ENCODE measurements at places on chromosomes 11 and 22.

- peak; percentile 86 for DNase-seq
Observed at GRCh38 chr22:23591201-23591791, 11.2 kb upstream of the IGLL1 start.

DNA sequence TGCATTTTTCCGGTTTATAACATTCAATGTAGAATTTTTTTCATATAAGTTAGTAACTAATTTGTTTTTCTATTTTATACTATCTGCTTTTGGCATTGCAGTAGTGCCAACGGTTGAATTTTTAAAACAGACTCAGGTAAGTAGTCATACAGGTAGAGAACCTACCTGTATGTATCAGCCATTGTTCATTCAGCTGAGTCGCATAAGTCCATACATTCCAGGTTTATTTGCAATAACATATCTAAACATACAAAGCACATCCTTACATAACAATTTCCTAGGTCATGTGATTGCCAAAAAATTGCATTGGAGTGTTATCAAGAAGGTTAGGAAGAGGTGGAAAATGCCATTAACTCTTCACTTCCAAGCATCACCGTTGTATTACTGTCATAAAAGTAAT, 1059.3 kb upstream of the CNTN5 start:
- no peak for DNase-seq

- DNase-seq = no peak
Observed at GRCh38 chr22:47168900-47169800, 406.7 kb downstream of the TBC1D22A start.

GRCh38 chr11:46338636-46338987, 8.7 kb upstream of the DGKZ start:
- DNase-seq = no peak

GRCh38 chr11:42960521-42961088, 351.2 kb upstream of the API5 start:
- DNase-seq = no peak

- no peak for DNase-seq
Observed at GRCh38 chr11:10118865-10119264, 175.2 kb downstream of the SBF2 start.

DNA sequence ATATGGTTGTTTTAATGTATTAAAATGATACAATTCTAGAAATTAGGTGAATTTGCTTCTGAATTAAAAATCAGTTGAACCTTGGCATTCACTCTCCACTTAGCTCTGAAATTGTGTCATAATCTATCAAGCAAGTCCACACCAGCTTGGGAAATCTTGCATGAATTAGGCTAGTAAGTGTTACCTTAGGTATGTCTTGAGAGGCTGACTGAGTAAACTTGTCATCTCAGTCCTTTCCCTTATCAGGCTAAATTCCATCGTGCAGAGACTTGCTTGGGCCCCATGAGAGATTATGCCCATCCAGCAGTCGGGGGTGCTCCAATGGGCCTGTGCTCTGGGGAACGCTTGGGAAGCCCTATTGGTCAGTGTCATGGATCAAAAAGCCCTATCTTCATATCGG, 33.9 kb upstream of the ST14 start:
- no peak for DNase-seq

DNA sequence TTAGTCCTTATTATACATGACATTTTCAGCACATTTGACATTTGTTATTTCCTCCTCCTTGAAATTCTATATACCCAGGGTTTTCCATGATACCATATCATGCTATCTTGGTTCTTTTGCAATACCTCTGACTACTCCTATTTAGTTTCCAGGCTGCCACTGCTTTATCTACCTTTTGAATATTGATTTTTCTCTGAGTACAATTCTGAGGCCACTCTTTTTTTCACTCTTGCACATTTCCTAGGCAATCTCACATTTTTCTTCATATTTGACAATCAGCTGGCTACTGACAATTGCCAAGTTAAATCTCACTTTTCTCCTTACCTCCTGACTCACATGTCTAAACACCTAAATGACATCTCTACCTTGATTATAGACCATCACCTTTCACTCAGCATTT, 11.9 kb downstream of the SBF2 start:
- DNase-seq = no peak

DNA sequence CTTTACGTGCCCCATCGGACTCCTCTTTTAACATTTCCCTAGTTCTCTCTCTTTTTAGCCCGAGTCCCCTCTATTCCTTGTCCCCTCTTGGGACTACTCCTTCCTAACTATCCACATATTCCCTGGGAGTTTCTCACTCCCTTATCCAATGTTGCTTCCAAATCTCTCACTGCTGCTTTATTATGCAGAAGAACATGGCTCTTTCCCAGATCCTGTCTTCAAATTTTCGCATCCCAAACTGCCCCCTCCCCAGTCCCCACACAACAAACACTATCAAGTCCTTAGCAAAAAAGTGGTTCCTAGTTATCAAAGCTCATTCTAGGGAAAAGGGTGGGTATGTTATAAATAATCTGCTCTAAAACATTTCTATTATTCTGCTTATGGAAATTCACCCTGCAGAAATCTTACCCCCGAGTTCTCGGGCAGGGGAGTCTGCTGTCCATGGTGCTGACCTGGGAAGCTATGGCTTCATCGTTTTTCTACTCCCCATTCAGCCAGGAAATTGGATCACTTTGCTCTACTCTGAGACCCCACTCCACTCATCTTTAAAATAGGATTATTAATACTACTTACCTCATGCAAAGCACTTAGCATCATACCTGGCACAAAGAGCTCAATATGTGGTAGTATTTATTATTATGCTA, 393.5 kb downstream of the BUD13 start:
- no peak for DNase-seq

- DNase-seq = no peak
Observed at GRCh38 chr11:132094598-132094997, 724.2 kb downstream of the NTM start.

GRCh38 chr22:50018608-50019285, 6.2 kb upstream of the IL17REL start:
- DNase-seq = no peak

DNA sequence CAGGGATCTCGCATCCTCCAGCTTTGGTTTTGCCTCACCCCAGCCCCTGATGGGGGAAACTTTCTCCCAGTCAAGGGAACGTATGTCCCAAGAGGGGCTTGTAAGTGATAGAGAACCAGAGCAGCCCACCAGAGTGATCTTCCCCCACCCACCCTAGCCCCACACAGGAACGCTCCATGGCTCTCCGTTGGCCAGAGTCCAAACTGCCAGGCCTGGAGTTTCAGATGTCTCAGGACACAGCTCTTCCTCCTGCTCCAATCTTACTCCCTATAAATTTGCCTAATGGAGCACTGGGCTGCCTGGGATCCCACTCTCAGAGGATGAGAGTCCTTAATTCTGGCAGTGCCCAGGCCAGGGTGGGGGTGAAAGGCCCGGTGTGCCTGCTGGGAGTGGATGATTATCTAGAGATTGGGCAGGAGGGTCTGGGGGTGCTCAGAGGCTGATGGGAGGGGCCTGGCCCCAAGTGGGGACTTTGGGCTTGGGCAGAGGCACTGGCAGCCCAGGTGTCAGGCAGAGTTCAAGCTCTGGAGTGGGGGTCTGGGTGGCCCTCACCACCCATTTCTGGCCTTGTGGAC, 79.9 kb downstream of the WNT7B start:
- no peak for DNase-seq

DNA sequence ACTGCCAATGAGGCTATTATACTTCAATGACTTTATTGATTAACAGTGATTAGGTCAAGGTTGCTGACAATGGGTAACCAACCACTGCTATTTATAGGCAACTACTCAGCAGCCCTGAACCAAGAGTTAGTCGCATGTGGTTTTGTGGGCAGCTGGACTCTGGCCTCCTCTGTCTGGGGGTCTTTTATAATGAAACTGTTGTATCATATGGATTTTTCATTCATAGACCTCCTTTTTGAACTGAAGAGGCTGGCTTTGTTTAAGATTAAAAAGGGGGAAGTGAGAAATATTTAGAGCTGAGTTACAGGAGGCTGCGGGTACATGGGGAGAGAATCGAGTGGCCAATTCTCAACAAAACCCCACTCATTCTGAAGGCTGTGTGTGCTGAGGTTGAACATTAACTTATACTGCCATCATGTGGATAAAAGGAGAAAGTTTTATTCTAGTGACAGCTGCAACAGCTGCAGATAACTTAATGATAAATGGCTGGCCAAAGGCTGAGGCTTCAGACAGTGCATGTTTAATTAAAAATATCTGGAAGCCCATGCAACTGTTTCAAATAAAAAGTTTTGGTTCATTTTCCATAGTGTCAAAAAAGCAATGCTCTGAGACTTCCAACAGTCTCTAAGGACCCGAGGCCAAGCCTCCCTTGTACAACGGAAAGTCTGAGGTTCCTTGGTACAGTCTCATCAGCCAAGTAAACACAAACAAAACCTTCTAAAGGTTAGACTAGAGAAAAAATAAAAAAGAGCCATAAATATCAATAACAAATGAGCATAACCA, 682.6 kb downstream of the KCNA4 start:
- DNase-seq = peak; percentile 67

- no peak for DNase-seq
Observed at GRCh38 chr11:78922859-78923625, 348.4 kb upstream of the NARS2 start.

DNA sequence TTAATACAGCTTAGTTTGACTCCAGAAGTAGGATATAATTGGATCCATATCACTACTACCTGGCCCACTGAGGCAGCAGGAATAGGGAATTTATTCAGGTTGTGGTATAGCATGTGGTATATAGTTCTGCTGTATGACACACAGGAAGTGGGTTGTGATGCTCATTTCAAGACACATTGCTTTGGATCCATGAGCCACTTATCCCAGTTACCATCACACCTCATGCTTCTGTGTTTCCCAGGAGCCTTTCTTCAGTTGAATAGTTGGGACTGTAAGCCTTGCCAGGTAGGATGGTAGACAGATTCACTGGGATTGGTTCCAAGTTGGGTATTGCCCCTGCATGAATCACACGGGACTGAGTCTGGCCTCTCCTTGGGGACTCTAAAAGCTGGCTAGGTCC, 9.9 kb upstream of the SLC37A2 start:
- DNase-seq = peak; percentile 21

DNA sequence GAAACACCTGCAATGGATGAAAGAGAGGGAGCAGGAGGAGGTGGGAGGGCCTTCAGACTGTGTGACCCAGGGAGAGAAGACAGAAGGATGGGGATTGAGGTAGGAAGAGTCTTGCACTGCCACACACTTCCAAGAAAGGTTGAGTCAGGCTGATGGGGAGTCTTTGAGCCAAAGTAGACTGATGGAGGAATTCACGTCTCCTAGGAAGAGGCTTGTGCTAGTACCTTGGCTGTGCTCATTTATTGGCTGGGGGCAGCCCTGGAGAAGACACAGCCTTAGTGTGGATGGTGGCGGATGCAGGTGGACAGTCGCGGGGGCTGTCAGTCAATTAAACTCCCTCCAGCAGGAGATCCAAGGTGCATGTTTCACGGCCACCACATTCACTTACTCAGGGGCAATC, 16.2 kb upstream of the ACCSL start:
- no peak for DNase-seq

DNA sequence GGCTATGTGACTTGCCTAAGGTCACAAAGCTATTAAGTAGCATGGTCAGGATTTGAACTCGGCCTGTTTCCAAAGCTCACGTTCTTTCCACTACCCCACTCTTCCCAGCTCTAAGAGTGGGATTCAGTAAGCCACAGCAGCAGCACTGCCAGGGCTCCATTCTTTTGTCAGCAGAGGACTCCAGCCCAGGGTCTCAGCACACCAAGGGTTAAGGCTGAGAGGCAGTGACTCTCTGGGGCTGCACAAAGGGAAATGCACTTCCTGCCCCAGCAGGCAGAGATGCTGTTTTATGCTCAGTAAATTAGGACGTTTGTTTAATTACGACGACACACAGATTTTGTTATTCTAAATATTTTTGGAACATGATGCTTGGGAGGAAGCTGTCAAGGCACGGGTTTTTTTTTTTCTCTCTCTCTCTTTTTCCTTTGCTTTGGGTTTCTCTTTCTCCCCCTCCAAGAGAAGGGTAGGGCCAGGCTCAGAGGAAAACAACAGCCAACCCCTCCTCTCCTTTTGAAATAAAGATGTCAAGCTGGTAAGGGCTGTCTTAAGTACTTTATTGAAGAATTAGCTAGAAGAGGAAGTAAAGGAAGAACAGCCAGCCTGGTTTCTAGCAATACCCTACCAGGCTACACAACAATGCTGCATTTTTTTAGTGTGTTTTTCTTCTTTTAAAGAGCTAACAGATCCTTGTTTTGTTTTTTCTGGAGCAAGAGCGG, 2.8 kb downstream of the MYH9 start:
- DNase-seq = no peak

DNA sequence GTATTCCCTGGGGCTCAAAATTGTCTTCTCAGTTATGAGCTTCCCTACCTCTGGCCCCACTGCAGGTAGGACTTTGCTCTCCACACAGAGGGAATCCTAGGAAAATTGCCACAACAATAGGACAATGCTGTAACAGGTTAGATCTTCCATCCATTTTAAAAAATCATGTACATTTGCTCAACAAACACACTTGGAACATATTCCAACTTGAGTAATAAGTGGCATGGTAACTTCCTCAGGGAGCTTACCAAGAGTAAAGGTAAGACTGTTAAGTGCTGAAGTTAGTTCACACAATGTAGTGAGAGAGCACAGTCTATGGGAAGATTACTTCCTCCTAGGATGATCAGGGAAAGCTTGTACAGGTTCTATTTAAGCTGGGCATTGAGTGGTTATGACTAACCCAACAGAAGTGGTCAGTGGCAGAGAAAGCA, 78.9 kb upstream of the BIRC3 start:
- no peak for DNase-seq

DNA sequence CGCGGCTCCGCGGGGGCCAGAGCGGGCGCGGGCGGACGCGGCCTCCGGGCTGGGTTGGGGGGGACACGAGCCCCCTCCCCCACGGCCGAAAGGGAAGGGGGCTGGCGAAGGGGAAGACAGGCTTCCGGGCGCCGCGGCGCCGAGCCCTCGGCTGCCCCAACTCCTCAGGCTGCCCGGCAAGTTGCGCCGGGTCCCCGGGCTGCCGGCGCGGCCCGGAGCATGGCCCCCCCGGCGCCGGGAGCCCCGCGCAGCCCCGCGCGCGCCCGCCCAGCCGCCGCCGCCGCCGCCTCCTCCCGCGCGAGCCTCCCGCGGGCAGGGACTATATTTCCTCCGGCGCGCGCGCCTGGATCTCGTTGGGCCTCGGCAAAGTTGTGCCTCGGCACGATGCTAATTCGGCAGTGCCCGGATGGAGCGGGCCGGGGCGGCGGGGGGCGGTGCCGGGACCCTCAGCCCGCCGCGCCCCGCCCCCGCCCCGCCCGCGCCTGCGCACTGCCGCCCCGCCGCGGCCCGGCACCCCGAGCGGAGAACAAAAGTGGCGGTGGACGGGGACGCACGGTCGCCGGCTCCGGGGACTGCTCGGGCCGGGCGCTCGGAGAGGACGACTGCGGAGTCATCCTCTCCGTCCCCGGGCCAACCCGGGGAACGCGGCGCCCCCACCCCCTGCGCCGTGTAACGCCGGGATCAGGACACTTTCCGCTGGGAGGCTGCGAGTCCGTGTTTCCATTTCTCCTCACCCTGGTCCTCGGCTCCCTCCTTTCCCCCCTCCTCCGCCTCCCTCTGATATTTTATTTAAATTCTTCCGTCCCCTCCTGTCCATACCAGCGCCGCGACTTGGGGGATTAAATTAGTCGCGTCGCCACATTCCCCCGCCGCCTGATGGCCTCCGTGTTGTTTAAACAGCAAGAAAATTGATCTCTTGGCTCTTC, at the start of gene PHF21B:
TSS of gene PHF21B (minus strand) at position 400 of the 926 bp plus-strand sequence. CDS start 456 bp downstream, outside the sequence.
- peak; percentile 98 for DNase-seq

GRCh38 chr22:18096823-18097222, 13.8 kb upstream of the TUBA8 start:
- DNase-seq = no peak
